SK-N-SH (cell line): ENCODE measurements at places on chromosomes 5 and 9. TPM values are rescaled to one million over a fixed set of nuclear protein-coding genes. Genes with fewer than 3 reads are reported as not detected.

DNA sequence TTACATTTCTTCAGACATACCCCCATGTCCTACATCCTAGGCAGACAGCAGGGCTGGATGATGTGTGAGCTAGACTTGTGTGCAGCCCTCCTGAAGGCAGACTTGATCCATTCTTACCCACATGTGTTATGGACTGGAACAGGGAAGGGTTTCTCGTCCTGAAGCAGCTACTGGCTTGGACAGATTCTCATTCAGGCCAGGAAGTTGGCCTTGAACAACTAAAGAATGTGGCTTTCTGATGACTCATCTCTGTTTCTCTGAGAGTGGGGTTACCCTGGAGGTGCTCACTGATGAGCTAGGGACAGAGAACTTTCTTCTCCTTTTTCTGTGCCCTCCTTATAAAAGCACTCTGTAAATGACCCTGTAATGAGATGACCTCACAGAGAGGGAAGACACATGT is 246.5 kb downstream of the PCSK5 start:
- no peak overlapping the region for H3K27ac ChIP-seq
- H3K27me3 ChIP-seq = no peaks in the 10 kb centered on the region
- H3K36me3 ChIP-seq = no peaks in the 10 kb centered on the region
- H3K4me1 ChIP-seq = no peaks in the 10 kb centered on the region

GRCh38 chr9:130368631-130369103 is 76.1 kb upstream of the ASS1 start:
- H3K4me3 ChIP-seq = no peak overlapping the region
- H3K27ac ChIP-seq = no peak overlapping the region
- no peak for DNase-seq
- H3K4me1 ChIP-seq = no peaks in the 10 kb centered on the region

DNA sequence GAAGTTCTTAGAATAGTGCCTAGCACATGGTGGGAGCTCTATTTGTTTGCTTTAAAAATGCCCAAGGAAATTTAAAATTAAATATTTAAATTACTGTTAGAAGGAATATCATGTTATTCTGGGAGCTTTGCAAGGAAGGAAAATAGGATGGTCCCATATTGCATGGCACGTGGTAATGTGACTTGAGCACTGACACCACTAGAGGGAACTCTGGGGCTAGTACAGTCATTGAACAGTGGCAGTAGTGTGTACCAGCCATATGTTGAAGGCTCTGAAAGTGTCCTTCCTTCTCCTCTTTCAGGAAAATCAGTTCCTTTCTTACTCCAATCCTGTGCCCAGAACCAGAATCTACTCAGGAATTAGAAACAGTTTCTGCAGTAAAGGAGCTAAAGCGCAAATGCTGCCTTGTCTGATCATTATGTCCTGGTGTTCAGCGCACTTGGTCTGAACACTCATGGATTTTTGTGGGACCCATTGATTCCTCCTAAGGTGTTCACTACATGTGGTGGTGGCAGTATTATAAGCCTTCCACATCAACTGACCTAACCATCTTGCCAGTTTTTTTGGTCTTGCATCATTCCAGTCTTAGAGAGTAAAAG is 54.1 kb downstream of the GDA start:
- H3K4me3 ChIP-seq = no peak overlapping the region
- no peaks in the 10 kb centered on the region for H3K4me1 ChIP-seq
- peak; percentile 31 for DNase-seq

DNA sequence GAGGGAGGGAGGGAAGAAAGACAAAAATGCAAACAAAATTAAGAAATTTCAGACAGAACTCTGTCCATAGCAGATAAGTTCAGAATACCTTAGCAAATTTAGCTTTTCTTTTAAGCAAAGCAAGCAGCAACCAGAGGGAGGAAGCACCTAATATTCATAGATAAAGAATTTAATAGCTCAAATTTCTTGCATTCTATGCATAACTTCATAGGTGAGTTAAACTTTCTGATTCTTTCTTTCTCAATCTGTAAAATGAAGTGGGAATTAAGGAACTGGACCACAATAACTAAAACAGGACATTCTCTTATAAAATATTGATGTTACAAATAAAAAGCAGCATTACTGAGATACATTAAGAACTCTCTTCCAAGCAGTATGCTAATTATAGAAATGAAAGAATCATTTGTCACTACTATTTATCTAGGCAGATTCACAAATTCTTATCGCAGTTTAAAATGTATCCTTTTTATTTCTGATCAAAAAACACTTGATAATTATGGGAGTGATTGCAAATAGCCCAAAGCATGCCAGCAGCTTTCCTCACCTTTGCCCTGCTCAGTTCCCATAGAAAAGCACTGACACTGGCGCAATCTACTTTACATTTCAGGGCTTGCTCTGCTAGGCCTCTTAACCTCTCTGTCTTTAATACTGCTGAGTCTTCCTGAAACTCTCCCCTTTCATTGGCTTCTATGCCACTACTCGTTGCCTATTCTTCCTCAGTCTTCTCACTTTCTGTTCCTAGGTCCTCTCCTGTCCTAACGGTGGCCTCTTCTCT is 341.8 kb downstream of the PIK3R1 start:
- H3K4me1 ChIP-seq = peaks cover 5% of the 10 kb centered on the region; the same call in 1 of the 2 replicates
- no peak for DNase-seq
- no peaks in the 10 kb centered on the region for H3K36me3 ChIP-seq
- no peak overlapping the region for H3K4me3 ChIP-seq
- H3K27me3 ChIP-seq = no peaks in the 10 kb centered on the region
- no peak overlapping the region; the same call in 1 of the 2 replicates for H3K27ac ChIP-seq

Gene CCNO
- not detected in 2 replicates for polyA plus RNA-seq

DNA sequence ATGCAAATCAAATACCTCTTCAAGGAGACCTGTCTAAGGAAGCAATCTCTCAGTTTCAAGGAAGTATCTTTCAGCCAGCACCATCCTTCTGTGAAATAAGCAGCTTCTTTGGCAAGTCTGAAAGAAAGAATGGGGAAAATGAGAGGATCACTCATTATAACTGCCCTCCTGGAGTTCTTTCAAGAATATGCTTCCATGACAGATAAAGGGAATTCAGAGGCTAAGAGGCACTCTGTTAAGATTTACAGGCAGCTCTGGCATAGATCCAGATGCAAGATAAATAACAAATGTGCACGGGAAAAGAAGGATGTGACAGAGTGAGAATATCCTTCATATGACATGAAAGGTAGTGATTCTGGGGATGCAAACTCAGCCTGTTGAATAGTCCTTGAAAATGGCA is 348.2 kb upstream of the CCNG1 start:
- no peaks in the 10 kb centered on the region for H3K4me1 ChIP-seq
- H3K27me3 ChIP-seq = no peaks in the 10 kb centered on the region
- no peak for DNase-seq
- no peak overlapping the region for H3K4me3 ChIP-seq
- no peak overlapping the region for H3K27ac ChIP-seq

Gene GNA14
- 0.15 and 0.26 TPM in 2 replicates for polyA plus RNA-seq

Gene MTX3
- 6.8 and 9.8 TPM in 2 replicates for polyA plus RNA-seq
